ENCODE measurements at places on chromosomes 6 and 20.

DNA sequence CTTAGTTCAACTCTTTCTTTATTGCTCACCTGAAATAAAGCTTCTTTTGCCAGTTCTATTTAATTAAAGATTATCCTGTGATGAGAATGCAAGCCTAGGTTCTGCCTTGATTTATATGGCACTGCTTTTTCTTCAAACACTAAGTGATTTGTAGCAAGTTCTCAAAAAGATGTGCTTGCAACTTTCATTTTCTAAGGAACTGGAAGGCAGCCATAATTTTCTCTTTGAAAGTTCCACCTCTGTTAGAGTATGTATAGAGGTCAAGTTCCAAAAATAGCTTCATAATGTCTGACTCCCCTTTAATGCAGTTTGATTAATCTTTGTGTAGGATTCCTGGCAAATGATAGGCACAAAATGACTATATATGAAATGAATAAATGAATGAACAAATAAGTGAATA lies 528.3 kb upstream of the FLRT3 start:
- no peak for DNase-seq

GRCh38 chr6:20159781-20160540 lies 52.3 kb downstream of the MBOAT1 start:
- DNase-seq: no peak

- no peak for DNase-seq
Measured at GRCh38 chr6:17928514-17929430, 58.7 kb downstream of the KIF13A start.

GRCh38 chr20:49136817-49137571 lies 51.1 kb downstream of the STAU1 start:
- DNase-seq: no peak

GRCh38 chr6:129902681-129903080 lies 41.6 kb upstream of the TMEM244 start:
- no peak for DNase-seq

DNA sequence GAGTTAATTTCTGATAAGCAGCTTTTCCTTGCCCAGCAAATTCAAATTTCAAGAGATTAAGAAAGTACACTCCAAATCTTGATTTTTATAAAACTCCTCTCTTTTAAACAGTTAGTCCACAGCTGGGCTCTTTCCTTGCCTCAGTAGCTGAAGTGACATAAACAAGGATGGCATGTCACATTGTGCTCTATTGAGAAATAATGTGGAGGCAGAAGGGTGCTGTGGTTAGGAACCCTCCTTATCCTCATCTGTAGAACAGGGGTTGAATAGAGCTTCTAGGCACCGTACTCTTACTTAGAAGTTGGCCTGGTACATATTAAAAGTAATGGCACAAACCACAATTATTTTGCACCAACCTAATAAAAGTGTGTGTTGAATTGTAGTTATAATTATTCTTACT lies 70.3 kb downstream of the RSPO3 start:
- no peak for DNase-seq

GRCh38 chr6:27168108-27168507 lies 79.4 kb upstream of the PRSS16 start:
- DNase-seq: no peak

DNA sequence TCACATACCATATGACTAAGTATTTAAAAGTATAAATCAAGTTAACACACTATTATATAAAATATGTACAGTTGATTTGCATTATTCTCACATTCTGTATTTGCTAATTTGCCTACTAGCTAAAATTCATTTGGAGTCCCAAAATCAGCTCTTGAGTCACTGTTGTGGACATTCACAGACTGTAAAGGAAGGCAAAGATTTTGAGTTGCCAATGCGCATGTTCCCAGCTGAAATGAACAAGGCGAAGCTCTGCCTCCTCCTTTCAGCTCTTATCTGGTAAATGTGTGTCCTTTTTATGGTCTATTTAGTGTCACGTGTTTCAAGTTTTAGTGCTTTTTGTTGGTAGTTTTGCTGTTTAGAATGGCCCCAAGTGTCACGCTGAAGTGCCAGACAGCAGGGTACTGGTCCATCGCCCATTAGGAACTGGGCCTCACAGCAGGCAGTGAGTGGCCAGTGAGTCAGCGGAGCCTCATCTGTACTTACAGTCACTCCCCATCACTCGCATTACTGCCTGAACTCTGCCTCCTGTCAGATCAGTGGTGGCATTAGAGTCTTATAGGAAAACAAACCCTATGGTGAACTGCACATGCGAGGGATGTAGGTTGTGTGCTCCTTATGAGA lies 87.2 kb upstream of the ADTRP start:
- no peak for DNase-seq

- no peak for DNase-seq
Measured at GRCh38 chr20:19701429-19701828, 56.6 kb upstream of the RIN2 start.

DNA sequence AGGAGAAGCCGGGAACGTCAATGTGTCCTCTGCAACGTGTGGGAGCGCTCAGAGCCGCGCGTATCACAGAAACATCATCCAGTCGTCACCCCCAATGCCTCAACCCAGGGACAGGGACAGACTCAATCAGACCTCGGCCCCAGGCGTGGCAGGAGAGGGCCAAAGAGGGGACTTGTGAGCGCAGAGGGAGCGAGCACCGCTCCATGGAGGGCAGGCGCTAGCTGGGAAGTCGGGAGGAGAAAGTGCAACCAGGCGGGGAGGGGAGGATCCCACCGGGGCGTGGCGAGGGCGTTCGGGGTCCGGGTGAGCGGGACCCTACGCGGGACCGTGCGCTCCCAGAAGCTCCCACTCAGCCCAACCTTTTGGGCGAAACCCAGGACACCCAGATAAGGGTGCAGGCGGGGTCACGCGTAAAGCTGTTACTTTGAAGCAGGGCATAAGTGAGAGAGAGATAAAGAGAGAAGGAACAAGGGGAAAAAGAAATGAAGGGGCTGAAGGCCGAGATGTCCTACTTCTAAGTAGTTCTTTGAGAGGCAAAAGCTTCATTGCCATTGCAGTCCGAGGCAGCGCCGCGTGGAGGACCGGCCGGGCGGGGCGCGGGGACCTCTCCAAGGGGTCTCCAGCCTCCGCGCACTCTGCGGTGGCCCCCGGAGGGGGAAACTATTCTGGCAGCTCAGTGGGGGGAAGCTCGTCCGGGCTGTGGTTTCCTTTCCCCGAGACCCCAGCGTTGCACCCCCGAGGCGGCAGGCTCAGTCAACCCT lies 862 bp upstream of the SOBP start:
- DNase-seq: no peak

DNA sequence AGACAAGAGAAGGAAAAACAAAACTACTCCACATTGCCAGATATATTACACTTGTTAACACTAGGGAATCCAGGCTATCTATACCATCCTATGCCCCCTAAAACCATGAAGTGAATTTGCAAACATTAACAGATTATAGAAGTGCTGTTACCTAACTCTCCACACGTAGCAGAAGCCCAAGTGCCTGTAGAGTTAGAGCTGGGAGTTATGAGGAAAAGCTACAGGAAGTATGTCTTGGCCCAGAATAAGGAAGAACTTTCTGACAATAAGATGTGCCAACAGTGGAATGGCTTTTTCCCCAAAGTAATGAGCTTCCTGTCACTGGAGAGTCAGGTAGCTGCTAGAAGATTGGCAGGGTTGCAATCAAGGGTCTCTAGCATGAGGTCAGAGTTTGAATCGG lies 32.5 kb downstream of the ADGRG6 start:
- no peak for DNase-seq

DNA sequence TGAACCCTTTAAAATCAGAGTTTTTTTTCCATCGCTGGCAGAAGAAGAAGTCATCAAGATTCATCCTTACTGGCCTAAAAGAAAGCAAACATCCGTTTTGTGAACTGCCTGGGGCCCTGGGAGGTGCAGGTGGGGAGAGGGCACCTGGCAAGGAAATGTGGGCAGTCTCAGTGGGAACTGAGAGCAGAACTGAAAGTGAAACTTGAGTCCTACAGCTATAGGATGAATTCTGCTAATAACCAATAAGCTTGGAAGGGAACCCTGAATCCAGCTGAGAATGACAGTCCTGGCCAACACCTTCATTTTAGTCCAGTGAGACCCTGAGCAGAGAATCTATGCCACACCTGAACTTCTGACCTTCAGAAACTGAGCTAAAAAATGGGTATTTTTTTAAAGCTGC lies 130.1 kb upstream of the ASCC3 start:
- DNase-seq: no peak

DNA sequence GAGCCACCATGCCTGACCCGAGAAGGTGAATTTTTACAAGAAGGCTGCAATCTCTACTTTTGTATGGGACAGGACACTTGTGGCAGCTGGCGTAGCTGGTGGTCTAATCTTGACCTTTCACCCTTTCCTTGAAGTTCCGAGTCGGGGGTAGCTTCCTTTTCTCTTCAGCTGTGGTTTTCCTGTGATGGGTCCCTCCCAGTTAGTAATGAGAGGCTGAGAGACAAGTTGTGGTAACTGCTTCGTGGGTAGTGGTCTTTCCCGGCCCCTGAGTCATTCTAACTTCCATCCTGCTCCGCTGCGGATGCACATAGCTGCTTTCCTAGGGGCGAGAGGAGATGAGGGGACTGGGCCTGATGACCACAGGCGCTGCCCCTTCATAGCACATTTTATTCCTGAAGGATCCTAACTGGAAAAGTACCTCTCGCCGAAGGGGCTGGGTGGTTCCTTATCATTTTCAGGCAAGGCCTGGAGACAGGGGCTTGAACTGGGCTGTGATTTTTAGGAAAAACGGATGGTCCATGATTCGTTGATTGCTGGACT lies 3.1 kb downstream of the SYNJ2 start:
- DNase-seq: no peak

- peak; percentile 87 for DNase-seq
Measured at GRCh38 chr6:90397929-90398674, 101.5 kb upstream of the BACH2 start.

GRCh38 chr6:108476376-108476775 lies 84.3 kb upstream of the FOXO3 start:
- no peak for DNase-seq

DNA sequence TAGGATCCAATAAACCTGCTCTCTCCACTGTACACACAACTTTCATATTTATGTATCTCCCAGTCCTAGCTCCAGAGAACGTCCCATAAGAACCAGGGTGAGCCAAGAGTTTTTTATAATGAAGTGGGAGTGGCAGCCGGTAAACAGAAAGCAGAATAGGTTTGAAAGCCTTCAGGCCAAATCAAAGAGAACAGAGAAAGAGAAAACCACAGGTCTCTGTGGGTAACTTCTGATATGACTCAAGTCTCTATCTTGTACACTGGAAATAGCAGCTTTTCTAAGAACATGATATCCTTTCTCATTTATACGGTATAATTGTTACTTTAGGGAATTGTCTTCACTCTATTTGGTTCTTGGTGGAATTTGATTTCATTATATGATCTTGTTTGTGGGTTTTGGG lies 273.6 kb downstream of the PACRG start:
- no peak for DNase-seq

GRCh38 chr20:34069341-34070078 lies 42.5 kb downstream of the EIF2S2 start:
- DNase-seq: peak; percentile 71

GRCh38 chr6:157879873-157880254 lies 56.8 kb downstream of the SNX9 start:
- DNase-seq: no peak

Measured in CD8-positive, alpha-beta T cell (primary cell).